ENCODE measurements at places on chromosomes 1 and 21.
A peak's percentile ranks its signal among the peaks of the same experiment; 100 is the strongest.

DNA sequence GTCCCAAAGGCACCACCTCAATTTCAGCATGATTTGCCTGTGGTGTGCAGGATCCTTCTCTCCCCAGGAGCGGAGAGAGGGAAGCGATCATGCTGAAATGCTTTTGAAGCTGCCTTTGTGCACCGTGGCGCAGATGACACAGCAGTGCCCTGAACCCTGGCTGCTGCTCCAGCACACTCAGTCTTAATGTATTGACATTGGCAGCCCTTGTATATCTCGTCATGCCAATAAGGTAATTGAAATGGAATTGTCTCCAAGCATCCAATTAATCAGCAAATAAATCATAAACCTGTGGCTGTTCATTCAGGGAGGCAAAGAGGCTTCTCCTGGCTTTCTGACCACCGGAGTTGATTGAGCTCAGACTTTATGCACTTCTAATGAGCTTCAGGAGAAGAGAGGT lies 139.8 kb downstream of the KAZN start:
- DNase-seq, result no peak

DNA sequence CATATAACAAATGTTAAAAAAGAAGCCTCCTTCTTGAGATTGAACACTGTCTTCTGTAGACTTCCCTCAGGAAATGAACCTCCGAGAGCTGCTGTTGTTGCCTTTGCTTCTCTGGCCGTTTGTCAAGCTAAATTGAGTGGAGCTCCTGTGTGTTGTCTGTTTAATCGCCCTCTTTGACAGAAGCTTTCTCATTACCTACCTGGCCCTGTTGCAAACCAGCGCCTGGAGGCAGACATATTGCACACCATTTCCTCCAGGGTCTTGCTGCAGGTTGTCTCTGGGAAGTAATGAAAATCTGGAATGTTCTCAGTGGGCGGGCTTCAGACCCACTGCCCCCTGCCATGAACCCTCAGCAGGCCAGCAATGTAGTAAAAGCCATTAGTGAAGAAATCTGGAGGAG lies 83.3 kb downstream of the GABPA start:
- no peak for DNase-seq

GRCh38 chr1:39466413-39467107 lies 24.9 kb upstream of the BMP8A start:
- no peak for DNase-seq

GRCh38 chr1:179101566-179101965 lies 19.7 kb downstream of the TOR3A start:
- no peak for DNase-seq

- no peak for DNase-seq
These were observed 15.1 kb downstream of the NRDC start for GRCh38 chr1:51863384-51863783.

- no peak for DNase-seq
These were observed 40.4 kb downstream of the KCNJ15 start for GRCh38 chr21:38297194-38297631.

GRCh38 chr1:228065543-228066347 lies 16.8 kb upstream of the ARF1 start:
- no peak for DNase-seq

DNA sequence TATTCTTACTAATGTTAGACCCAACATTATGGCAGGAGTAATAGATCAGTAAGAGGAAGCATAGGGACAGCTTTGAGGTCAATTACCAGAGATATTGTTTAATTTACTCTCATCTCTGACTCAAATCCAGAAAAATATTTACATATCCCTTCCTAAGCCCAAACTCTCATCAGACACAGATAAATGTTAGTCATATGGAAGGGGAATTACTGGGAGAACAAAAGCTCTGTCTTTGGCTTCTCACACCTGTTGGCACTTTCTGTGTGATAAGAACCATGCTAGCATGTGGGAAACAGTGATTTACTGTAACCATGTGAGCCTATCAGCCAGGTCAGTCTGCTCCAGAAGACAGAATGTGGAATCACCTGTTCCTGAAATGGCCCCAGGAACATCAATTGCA lies 72.4 kb downstream of the DUSP10 start:
- no peak for DNase-seq

DNA sequence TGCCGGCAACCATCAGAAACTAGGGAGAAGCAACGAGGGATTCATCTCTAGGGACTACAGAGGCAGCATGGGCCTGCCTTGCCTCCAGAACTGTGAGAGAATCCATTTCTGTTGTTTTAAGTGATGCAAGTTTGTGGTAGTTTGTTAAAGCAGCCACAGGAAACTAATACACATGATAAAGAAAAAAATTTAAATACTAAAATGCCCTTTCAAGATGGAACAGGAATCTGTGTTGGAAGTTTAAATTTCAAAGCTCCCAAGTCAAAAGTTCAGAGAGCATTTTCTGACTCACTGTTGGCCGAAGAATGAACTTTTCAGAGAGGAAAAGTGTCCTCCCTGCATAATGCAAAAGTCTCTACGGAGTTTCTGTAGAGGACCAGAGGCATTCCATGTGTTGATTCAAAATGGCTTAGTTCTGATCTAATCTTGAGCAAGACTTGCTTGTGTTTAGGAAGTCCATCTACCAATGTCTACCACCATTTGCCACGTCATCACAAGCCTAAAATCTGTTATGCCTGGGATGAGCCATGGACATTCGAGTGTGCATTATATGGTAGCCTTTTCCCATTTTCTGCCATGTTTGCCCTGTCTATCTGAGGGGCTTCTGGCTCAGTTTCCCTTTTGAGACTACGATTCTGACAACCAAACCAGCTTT lies 22.4 kb upstream of the ARHGAP29 start:
- DNase-seq, result no peak

DNA sequence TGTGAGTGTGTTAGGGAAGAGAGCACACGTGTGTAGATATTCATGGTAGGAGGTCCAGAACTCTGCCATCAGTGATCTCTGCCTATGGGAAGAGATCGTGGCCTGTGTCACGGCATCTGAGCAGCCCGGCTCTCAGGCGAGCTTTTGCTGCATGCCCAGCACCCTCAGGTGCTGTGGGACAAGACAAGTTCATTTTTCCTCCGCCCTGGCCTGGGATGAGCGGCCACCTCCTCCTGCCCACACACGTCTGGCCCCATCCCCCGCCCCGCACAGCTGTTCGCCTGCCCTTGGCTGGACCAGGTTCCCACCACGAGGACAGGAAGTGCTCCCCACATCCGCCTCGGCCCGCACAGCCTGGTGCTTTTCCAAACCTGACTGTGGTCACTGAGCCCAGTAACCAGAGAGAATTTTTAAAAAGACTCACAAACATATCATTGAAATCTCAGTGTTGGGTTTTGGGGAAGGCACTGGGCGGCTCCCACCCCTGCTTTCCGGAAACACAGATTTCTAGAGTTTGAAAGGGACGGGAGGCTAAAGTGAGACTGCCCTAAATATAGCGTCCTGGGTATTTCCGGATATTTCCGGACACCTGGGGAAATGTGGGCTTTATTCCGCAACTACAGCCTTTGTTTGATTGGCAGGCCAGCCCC lies 18.0 kb downstream of the BMP8A start:
- no peak for DNase-seq

- DNase-seq, result no peak
These were observed 33.5 kb downstream of the NEK2 start for GRCh38 chr1:211641942-211642341.

GRCh38 chr1:15016001-15016400 lies 137.5 kb upstream of the TMEM51 start:
- no peak for DNase-seq

DNA sequence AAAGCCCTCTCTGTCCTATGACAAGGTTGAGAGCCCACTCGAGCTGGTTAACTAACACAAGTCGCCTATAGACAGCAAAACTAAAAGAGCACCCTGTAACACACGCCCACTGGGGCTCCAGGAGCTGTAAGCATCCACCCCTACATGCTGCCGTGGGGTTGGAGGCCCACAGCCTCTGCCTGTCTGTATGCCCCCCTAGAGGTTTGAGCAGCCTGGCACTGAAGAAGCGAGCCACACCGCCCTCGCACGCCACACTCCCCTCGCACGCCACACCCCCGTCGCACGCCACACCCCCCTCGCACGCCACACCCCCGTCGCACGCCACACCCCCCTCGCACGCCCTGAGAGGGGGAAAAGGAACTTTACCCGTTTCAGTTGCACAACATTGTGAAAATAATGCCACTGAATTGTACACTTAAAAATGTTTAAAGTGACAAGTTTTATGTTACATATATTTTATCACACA lies 13.2 kb upstream of the HMGCL start:
- peak; percentile 72 for DNase-seq

DNA sequence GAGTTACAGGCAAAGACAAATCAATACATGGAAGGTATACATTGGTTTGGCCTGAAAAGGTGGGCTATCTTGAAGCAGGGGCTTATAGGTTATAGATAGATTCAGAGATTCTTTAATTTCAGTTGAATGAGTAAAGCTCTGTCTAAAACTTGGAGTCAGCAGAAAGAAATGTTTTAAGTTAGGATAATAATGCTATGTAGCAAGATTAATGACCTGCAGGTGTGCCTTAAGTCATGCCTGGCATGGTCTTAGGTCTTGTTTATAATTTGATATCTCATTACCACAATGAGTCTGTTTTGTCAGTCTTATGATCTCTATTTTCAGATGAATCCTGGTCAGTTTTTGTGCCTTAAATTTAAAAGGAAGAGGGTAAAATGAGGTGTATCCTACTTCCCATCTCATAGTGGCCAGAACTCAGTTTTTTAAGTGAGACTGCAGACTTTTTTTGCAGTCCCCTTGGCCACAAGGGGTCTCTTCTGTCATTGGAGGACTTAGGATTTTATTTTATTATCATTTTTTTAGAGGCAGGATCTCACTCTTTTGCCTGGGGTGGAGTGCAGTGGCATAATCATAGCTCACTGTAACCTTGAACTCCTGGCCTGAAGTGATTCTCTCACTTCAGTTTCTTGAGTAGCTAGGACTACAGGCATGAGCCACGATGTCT lies 21.3 kb upstream of the PGBD2 start:
- DNase-seq, result no peak

DNA sequence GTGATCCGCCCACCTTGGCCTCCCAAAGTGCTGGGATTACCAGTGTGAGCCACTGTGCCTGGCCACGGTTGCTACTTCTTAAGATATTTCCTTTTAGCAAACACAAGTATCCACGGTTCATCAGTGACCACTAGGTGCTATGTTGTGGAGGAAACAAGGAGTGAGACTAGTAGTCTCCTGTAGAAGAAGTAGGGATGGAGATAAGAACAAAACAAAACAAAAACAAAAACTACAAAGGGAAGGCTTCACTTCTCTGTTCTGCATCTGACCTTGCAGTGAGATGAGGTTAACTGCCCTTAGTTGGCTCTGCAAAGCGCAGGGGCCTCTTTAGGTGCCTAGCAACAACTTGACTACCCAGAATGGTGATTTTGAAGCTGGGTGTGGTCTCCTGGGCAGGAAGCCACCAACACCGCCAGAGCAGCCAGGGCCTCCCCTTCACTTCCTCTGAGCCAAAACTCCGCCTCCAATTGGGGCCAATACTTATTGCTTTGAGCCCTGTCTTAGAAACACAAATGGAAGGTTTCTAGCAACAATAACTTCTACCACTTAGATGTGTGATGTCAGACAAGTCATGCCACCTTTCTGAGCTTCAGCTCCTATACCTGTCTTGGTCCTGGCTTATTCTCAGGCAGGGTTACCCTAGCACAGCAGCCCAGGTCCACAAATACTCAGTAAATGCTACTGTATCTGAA lies 12.8 kb upstream of the CDC42 start:
- peak; percentile 78 for DNase-seq

GRCh38 chr1:169753549-169753948 lies 19.7 kb upstream of the SELE start:
- no peak for DNase-seq

GRCh38 chr1:245179706-245180105 lies 24.9 kb downstream of the KIF26B start:
- DNase-seq, result no peak
